Stimulated activated memory B cell treated with anti-CD40 and anti-IgM and Interleukin-4, amounts not matched to agents 10 μg/mL and 1 μg/mL and 100 μg/mL, for 72 hours (primary cell): ENCODE measurements at places on chromosomes 6 and 20.
A peak's percentile ranks its signal among the peaks of the same experiment; 100 is the strongest.

GRCh38 chr6:123804014-123804786 is 535 bp downstream of the NKAIN2 start:
- H3K27me3 ChIP-seq, result peaks cover 44% of the 10 kb centered on the region
- ATAC-seq, result no peak

- peaks cover 28% of the 10 kb centered on the region for H3K4me1 ChIP-seq
- H3K36me3 ChIP-seq, result no peaks in the 10 kb centered on the region
- H3K4me3 ChIP-seq, result no peak overlapping the region
- peak; percentile 67 for ATAC-seq
Measured at GRCh38 chr6:137754366-137754765, 112.7 kb upstream of the TNFAIP3 start.

- no peaks in the 10 kb centered on the region for H3K36me3 ChIP-seq
- H3K4me3 ChIP-seq, result no peak overlapping the region
- no peaks in the 10 kb centered on the region for H3K4me1 ChIP-seq
- H3K27ac ChIP-seq, result no peak overlapping the region
- H3K27me3 ChIP-seq, result no peaks in the 10 kb centered on the region
- ATAC-seq, result no peak
Measured at GRCh38 chr20:6348908-6349307, 226.1 kb upstream of the FERMT1 start.

DNA sequence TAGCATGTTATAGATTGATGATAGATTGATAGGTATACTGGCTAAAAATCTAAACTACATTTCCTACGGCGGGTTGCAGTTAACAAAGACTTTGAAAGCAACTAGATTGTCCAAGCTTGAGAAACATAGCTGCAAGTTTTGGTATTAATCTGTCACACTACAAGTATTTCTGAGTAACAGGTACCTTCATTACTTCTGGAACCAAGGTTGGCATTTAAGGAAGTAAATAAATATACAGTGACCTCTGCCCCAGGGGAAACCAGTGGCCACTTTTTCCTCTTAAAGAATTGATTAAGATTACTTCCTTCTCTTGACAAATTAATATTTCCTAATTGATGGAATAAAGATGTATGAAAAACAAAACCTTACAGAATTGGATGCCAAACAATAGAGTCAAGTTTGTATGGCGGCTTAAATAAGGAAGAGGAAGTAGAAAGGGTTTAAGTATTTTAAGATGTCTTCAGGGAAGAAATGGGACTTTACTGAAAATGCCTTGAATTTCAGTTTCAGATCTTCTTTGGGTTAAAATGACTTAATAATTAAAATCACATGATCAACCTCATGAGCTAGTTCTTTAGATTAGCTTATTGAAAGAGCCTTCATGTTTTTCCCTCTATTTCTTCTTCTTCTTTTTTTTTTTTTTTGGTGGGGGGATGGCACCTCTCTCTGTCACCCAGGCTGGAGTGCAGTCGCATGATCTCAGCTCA is 132.8 kb downstream of the DOK5 start:
- H3K36me3 ChIP-seq, result no peaks in the 10 kb centered on the region
- peaks cover 26% of the 10 kb centered on the region for H3K4me1 ChIP-seq
- H3K4me3 ChIP-seq, result no peak overlapping the region
- H3K27me3 ChIP-seq, result no peaks in the 10 kb centered on the region
- H3K27ac ChIP-seq, result peak overlapping the region; percentile 15
- ATAC-seq, result no peak

GRCh38 chr20:25397821-25398220 is 7.2 kb upstream of the ABHD12 start:
- no peak for ATAC-seq
- H3K27ac ChIP-seq, result no peak overlapping the region
- peaks cover 13% of the 10 kb centered on the region for H3K27me3 ChIP-seq
- no peak overlapping the region for H3K4me3 ChIP-seq
- H3K4me1 ChIP-seq, result peaks cover 11% of the 10 kb centered on the region
- peaks cover 5% of the 10 kb centered on the region for H3K36me3 ChIP-seq

GRCh38 chr6:135951169-135951568 is 99.7 kb downstream of the PDE7B start:
- no peak overlapping the region for H3K27ac ChIP-seq
- no peaks in the 10 kb centered on the region for H3K36me3 ChIP-seq
- H3K4me3 ChIP-seq, result no peak overlapping the region
- no peaks in the 10 kb centered on the region for H3K4me1 ChIP-seq
- no peak for ATAC-seq
- no peaks in the 10 kb centered on the region for H3K27me3 ChIP-seq

DNA sequence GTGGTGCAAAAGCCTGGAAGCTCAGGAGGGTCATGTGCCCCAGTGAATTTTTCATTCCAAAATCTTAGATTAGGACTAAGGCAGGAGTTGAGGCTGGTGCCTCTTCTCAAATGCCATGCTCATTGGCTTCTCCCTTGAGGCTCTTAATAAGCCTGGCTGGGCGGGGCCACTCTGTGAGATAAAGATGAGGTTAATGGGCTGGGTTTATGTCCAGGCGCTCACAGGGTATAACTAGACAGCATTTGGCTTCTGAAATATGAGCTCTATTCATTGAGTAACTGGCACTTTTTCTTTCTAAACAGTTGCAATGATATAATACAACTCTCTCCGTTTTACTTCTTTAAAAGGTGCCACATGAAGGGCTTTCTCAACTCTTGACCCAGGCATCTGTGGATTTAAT is 156.3 kb downstream of the SCML4 start:
- H3K27ac ChIP-seq, result peak overlapping the region; percentile 87
- no peak for ATAC-seq
- no peaks in the 10 kb centered on the region for H3K36me3 ChIP-seq
- H3K4me1 ChIP-seq, result peaks cover 58% of the 10 kb centered on the region

DNA sequence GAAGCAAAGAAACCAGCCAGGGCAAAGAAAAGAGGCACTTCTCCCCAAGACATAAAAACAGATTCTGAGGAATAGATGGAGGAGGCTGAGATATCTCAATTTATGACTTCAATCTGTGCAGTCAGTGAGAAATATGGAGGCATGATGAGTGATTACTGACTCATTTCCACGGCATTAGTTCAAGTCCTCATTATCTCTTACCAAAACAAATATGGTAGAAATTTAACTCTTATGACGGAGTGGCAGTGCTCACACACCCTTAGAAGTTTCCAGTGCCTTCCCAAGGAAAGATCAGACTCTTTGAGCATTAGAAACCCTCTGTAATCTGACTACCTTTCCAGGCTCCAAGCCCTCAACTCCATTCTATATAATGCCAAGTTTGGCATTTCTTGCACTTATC is 364.1 kb downstream of the ARHGAP18 start:
- no peak overlapping the region for H3K27ac ChIP-seq
- H3K27me3 ChIP-seq, result no peaks in the 10 kb centered on the region
- H3K36me3 ChIP-seq, result no peaks in the 10 kb centered on the region
- no peak overlapping the region for H3K4me3 ChIP-seq
- ATAC-seq, result no peak

DNA sequence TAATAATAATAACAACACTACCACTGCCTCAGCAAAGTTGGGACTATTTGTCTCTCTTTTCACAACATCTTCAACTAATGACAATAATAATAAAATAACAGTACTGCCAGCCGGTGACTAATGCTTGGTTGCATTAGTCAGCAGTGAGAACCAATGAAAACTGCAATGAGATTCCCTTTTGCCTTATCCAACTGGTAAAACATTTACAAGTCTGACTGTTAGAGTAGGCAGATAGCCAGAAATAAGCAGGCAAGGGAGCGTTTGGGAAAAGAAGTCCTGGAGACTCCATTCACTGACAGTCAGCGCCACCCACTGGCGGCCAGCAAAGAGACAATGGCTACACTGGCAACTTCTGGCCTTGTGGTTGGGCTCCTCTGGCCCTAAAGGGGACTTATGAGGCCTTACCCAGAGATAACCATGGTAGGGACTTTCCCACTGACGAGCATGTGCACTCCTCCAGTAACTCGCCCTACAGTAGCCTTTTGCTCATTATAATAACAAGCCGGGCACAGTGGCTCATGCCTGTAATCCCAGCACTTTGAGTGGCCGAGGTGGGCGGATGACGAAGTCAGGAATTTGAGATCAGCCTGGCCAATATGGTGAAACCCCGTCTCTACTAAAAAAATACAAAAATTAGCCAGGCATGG is 3.4 kb upstream of the NSFL1C start:
- no peaks in the 10 kb centered on the region for H3K36me3 ChIP-seq
- H3K27me3 ChIP-seq, result no peaks in the 10 kb centered on the region
- ATAC-seq, result peak; percentile 42
- H3K4me1 ChIP-seq, result peaks cover 51% of the 10 kb centered on the region
- H3K4me3 ChIP-seq, result no peak overlapping the region

- H3K4me3 ChIP-seq, result no peak overlapping the region
Measured at GRCh38 chr20:47989957-47990356, 204.7 kb upstream of the SULF2 start.

DNA sequence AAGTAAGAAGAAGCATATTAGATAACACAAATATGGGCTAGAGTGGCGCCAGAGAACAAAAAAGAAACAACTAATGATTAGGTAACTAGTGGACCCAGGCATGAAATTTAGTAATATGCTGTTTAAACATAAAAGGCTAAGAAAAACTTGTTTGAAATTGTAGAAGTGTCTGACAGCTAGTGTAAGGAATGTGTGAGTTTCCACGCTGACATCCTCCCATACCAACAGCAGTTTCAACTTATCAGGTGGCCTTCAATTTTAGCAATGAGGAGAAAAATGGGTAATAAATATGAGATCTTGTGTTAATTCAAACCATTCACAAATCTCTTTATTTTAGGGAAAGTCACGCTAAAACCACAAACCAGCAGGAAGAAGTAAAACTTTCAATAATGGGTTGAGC is 440.2 kb upstream of the FLRT3 start:
- H3K4me3 ChIP-seq, result no peak overlapping the region
- no peaks in the 10 kb centered on the region for H3K36me3 ChIP-seq
- no peaks in the 10 kb centered on the region for H3K4me1 ChIP-seq
- no peak for ATAC-seq

DNA sequence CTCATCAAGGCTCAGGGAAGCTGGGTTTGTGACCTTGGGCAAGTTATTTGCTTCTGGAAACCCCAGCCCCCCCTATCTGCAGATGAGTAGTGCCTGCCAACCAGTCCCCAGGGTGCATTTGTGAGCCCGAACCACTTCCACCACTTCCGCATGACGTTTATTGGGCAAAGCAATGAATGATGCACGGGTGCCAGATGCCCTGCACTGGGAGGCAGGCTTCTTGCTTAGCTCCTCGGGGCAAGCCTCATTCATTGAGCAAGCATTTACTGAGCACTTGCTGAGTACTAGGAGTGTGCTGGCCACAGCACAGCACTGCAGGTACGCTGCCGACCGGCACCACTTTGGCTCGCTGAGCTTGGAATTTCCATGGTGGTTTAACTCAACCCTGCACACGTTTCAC is 60.2 kb downstream of the GNAS-AS1 start:
- H3K4me3 ChIP-seq, result no peak overlapping the region
- peaks cover 58% of the 10 kb centered on the region for H3K27me3 ChIP-seq
- no peaks in the 10 kb centered on the region for H3K36me3 ChIP-seq

DNA sequence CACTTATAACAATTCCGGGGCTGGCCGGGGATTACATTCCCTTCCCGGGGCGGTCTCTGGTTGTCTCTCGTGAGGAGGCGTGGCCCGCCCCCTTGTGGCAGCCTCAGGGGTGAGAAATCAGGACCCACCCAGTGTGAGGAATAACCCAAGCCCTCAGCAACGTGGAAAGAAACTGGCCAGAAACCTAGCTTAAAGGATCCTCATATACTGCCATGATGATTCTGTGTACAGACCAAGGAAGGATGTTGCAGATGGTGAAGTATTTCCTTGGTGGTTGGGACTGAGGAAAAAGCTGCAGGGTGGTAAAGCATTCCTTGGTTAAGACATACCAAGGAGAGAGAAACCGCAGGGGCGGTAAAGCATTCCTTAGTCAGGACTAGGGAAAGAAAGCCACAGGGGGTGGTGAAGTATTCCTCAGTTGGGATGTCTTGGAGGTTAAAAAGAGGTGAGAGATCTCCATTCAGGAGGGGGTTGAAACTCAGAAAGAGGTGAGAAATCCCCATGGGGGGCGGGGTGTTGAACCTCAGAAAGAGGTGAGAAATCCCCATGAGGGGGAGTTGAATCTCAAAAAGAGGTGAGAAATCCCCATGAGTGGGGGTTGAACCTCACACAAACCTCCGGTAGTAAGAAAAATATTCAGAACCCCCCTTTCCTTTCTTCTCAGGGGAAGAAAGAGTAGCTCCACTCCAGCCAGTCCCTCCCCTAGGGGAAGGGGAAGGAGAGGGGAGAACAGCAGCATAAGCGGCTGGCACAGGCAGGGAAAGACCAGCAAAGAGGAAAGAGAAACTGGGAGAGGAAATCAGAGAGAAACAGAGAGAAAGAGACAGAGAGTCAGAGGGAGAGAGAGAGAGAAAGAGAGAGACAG is 238.1 kb downstream of the RNGTT start:
- H3K27me3 ChIP-seq, result no peaks in the 10 kb centered on the region
- peaks cover 18% of the 10 kb centered on the region for H3K4me1 ChIP-seq

DNA sequence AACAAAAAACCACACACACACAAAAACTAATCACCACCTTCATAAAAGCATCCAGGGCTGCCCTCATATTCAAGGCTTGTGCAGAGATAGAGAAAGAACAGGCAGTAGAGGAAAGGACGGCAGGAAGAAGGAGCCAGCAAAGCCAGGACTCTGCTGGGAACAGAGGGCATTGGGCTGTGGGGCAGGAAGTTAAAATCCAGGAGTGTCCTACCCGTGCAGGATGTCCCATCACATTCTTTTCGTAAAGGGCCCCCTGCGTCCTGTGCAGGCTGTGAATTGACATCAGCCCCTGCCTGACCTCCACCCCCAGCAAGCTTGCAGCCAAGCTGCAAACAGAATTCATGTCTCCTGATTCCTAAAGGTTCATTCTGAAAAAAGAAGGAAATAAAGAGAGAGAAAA is 96.4 kb upstream of the AKAP12 start:
- no peak for ATAC-seq
- no peak overlapping the region for H3K4me3 ChIP-seq

GRCh38 chr6:124283486-124283885 is 479.8 kb downstream of the NKAIN2 start:
- no peak for ATAC-seq
- H3K4me3 ChIP-seq, result no peak overlapping the region
- no peak overlapping the region for H3K27ac ChIP-seq
- H3K27me3 ChIP-seq, result no peaks in the 10 kb centered on the region
- H3K36me3 ChIP-seq, result no peaks in the 10 kb centered on the region
